ENCODE measurements at places on chromosomes 3 and 15.

DNA sequence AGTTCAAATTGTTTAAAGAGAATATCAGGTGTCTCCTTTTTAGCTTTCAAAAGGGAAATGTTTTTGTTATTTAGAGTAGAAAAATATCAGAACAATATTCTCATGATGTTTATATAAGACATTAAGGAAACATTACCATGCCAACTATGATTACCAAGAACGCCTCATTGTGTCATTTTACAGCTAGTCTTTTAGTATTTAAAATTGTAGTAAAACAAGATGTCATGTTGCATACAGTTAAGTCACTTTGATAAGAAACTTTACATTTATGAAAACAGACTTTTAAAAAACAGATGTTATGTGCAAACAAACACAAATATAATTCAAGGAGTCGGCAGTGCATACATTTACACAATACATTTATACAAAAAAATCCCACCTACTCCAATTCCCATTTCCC is 4.4 kb downstream of the PLSCR4 start:
- no peak for DNase-seq

- DNase-seq: no peak
Measured at GRCh38 chr15:35019404-35020327, 31.6 kb upstream of the ZNF770 start.

- no peak for DNase-seq
Measured at GRCh38 chr3:13727890-13728289, 152.0 kb downstream of the WNT7A start.

GRCh38 chr3:62803276-62803675 is 71.9 kb downstream of the CADPS start:
- no peak for DNase-seq

- DNase-seq: no peak
Measured at GRCh38 chr3:157868196-157868595, 238.0 kb downstream of the SHOX2 start.

- no peak for DNase-seq
Measured at GRCh38 chr3:480070-480469, 283.5 kb downstream of the CHL1 start.

- no peak for DNase-seq
Measured at GRCh38 chr15:80706161-80706560, 11.1 kb downstream of the ABHD17C start.

DNA sequence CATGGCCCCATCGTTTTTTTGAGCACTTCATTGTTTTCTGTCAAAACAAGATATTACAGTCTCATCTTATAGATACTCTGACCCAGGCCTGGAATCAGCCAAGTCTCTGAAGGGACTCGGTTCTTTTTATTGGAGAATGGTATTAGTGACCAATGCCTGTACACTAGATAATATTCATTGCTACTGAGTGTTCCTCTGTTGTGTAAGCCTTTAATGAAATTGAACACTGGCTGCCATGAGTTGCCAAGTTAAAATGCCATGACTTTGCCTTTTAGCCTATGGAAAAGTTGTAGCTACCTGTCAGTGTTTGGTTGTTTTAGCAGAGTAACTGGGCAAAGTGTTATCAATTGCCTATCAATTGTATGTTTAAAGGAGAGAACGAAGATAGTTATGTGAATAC is 134.0 kb downstream of the AKAP13 start:
- DNase-seq: no peak

- no peak for DNase-seq
Measured at GRCh38 chr3:32413845-32414521, 22.3 kb downstream of the CMTM7 start.

- DNase-seq: no peak
Measured at GRCh38 chr3:65971293-65972252, 67.1 kb downstream of the MAGI1 start.

GRCh38 chr3:115982629-115983028 is 359.3 kb downstream of the GAP43 start:
- DNase-seq: no peak

- DNase-seq: no peak
Measured at GRCh38 chr3:120743556-120744195, 1.1 kb downstream of the GTF2E1 start.

DNA sequence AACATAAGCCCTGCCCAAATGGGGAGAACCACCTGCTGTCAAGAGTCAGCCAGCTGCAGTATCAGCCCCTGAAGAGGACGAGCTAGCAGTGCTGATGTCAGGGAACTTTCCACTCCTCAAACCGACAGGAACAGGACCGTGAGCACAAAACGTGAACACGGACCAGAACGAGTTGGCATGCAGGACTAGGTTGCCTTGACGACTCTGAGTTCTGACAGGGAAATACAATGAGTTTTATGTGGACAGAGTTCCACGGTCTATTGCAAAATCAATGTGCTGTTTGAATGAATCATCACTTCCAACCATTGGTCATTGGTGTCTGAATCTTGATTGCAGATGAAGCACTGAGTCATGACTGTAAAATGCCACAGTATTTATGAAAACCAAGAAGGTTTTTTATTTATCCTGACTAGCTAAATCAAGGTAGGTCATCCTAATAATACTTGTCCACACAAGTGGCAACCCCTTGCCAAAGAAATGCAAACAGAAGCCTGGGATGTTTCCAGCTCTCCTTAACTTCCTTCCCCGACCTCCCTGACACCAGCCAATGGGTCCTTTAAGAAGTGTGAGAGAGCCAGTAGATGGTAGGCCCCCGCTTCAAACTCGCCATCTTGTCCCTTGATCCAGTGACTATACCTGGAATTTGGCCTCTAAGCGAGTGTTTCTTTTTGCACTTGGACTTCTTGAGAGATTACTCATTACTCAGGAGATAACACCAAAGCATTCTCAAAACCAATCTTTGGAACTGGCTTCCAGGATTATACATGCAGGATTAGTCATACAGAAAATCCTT is 119.6 kb downstream of the ASB7 start:
- no peak for DNase-seq

GRCh38 chr3:52493232-52494017 is 1.7 kb upstream of the STAB1 start:
- no peak for DNase-seq

- no peak for DNase-seq
Measured at GRCh38 chr3:144112437-144112836, 140.8 kb downstream of the DIPK2A start.

DNA sequence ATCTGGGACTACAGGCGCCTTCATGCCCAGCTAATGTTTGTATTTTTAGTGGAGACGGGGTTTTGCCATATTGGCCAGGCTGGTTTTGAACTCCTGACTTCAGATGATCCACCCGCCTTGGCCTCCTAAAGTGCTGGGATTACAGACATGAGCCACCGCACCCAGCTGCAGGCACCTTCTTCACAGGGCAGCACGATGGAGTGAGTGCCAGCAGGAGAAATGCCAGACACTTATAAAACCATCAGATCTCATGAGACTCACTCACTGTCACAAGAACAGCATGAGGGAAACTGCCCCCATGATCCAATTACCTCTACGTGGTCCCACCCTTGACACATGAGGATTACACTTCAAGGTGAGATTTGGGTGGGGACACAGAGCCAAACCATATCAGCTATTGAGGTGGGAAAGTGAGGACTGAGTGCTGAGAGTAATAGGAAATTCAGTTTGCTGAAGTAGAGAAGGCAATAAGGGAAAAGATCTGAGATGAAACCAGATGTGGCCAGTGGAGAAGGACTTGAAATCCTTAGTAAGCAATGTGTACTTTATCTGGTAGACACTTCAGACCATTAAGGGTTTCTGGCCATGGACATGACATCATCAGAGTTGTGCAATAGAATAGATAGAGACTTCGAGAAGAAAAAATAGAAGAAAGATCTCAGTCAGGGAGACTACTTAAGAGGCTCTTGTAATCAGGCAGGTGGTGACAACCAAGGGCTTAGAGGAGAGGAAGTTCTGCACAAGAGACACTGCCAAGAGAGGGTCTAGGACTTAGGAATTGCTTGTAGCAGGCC is 18.1 kb upstream of the ATP13A5 start:
- DNase-seq: no peak

GRCh38 chr15:74396146-74396438 is 28.6 kb upstream of the CYP11A1 start:
- DNase-seq: no peak

- no peak for DNase-seq
Measured at GRCh38 chr3:145450018-145450682, 710.8 kb downstream of the PLOD2 start.

- no peak for DNase-seq
Measured at GRCh38 chr3:33196538-33196937, 22.1 kb downstream of the SUSD5 start.
